ENCODE measurements at places on chromosomes 12 and 14.

GRCh38 chr12:5716976-5717375, 228.1 kb downstream of the ANO2 start:
- no peak for DNase-seq

GRCh38 chr12:89340861-89341260, 11.4 kb downstream of the DUSP6 start:
- no peak for DNase-seq

DNA sequence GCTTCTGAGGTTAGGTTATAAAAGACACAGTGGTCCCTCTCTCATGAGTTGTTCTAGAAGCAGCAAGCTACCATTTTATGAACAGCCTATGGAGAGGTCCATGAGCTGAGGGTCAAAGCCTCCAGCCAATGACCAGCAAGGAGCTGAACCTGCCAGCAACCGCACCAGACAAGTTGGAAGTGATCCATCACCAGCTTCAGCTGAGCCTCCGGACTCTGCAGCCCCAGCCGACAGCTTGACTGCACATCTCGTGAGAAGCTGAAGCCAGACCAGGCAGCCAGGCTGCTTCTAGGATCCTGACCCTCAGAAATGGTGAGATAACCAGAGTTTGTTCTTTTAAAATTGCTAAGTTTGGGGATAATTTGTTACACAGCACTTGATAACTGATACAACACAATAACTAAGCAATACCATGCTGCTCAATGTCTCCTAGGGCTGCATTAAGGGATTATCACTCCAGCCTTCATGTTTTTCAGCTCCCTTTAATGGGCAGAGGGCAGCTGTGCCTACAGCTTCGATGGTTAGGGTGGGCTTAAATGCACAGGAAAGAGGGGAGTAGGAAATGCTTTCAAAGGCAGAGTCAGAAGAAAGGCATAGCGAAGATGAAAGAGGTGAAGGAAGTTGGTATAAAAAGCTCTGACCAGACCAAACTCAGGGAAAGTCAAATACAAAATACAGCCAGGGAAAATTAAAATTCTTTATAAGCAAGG, 149.5 kb downstream of the RIMBP2 start:
- DNase-seq, result no peak

- no peak for DNase-seq
These were observed 9.0 kb downstream of the BATF start for GRCh38 chr14:75531256-75531655.

GRCh38 chr12:108360487-108360886, 21.4 kb upstream of the CMKLR1 start:
- DNase-seq, result peak; percentile 67

DNA sequence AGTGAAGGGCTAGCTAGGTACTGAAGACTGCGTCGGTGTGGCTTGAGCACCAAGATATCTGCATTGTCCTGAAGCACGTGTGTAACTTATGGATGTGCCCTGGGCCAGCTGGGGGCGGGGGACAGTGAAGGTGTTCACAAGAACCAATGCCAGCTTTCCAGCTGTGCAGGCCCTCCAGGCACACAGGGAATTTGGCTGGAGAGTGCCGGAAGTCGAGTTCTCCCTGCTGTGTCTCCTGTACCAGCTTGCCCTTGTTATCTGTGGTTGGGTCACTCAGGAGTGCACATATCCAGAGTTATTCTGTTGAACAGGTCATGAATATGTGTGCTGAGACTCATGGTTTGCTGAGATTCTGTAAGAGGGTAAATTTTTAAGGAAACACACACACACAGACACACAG, 75.9 kb upstream of the CRY1 start:
- no peak for DNase-seq

Data from eye (tissue), 1 donor.